ENCODE measurements at places on chromosomes 2 and 18.

- DNase-seq, result peak; percentile 93
Observed at GRCh38 chr2:138827426-138828054, 47.4 kb upstream of the NXPH2 start.

- no peak for DNase-seq
Observed at GRCh38 chr2:52895726-52896340, 871.8 kb upstream of the CHAC2 start.

DNA sequence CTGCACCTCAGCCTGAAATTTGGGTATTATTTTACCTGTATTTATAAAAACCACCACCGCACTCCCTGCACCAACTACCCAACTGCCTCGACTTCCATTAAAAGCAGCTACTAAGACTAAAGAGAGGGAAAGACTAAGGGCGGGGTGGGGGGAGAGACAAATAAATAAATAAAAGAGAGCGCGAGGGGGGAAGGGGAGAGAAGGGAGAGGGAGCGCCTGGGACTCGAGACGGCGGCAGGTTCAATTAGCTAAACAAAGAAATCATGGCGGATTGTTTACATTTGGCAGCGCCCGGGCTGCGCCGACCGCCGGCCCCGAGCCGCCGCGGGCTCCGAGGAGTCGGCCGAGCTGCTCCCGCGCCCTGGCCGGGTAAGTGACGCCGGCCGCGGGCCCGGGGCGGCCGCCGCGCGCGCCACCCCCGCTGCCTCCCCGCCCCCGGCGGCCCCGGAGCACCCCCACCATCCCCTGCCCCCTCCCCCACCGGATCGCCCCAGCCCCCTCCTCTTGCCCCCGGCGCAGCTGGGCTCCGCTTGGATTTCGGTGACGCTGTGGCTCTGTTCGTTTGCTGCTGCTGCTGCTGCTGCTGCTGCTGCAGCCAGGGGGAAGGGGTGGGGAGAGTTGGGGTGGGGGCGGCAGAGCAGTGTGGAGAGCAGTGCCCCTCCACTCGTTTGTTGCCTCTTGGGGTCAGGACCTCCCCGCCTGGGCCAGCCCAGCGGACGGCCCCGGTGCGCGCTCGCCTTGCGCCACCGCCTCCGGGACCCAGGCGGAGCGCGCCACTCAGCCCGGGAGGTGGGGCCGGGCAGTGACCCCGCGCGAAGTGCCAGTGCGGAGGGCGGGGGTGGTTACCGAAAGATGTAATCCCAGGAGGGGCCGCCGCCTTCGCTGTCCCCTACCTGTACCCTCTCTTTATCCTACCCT lies 187.2 kb upstream of the FANCL start:
- no peak for DNase-seq

GRCh38 chr18:36374262-36374661 lies 76.7 kb downstream of the FHOD3 start:
- no peak for DNase-seq

DNA sequence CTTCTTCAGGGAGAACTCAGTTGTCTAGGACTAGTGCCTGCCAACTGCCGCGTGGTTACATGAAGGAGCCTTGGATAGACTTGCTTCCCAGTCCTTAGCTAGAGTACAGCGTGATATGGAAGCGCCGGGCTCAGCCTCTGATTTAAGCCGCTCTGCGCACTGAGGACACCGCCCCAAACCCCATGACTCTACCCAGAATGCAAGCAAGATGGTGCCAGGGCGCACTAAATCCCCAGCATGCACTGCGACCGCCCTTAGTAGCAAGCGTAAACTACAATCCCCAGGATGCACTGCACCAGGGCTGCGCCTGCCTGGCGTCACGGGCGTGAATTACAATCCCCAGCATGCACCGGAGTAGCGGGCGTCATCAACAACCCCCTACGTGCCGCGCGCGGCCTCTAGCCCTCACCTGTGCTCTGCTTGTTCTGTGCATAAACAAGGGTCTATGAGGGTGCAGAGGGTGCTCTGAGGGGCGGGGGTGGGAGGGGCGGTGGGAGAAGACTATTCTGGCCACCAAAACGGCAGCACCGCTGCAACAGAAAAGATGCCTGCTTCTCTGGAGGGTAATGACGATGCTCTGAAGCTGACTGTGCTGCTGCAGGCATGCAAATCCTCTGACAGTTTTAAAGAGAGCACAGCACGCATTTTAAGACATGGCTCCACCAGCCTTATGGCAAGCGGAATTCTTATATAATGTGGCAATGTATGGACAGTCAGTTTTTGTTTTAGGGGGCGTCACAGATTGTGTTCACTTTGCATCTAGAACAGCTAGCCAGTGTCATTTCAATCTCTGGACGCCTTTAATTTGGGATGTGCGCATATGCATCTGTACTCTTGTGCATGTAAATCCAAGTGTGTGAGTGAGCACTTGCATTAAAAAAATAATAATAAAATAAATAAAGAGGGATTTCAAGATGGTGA lies 282.5 kb upstream of the MYT1L start:
- DNase-seq, result peak; percentile 99

DNA sequence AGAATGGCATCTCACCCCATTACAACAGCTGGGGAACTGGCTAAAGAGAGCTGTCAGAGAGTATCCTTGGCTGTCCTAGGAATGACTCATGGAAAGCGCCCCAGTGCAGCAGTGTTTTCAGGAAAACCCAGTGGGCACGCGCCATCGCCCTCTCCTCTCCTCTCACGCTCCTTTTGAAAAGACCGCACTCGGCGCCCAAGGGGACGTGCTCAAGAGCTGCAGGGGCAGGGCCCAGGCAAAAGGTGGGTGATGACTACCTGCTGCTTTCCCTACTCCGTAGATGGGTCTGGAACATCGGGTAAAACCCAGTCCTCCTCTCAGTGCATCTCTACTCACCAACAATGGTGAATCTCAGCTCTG lies 68.1 kb downstream of the EMILIN2 start:
- no peak for DNase-seq

GRCh38 chr2:59068255-59068654 lies 827.1 kb upstream of the FANCL start:
- DNase-seq, result no peak

GRCh38 chr2:132424526-132425121 lies 8.0 kb downstream of the GPR39 start:
- DNase-seq, result no peak

DNA sequence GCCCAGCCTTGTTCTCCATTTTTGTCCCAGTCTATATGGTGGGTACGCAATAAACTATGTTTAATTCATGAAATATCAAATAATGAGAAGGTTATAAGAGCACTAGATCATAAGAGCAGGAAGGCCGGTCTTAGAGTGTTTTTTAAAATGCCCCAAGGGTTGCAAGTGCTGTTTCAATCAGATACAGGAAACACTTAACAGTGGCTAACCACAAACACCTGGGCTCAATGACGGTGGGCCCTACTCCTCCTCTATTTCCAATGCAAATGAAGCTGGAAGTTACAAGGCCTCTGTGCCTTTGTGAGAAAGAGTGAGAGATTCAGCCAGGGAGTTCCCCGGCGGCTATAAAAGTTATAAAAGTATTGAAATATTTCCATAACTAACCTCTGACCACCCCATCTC lies 18.9 kb upstream of the WDR33 start:
- no peak for DNase-seq

DNA sequence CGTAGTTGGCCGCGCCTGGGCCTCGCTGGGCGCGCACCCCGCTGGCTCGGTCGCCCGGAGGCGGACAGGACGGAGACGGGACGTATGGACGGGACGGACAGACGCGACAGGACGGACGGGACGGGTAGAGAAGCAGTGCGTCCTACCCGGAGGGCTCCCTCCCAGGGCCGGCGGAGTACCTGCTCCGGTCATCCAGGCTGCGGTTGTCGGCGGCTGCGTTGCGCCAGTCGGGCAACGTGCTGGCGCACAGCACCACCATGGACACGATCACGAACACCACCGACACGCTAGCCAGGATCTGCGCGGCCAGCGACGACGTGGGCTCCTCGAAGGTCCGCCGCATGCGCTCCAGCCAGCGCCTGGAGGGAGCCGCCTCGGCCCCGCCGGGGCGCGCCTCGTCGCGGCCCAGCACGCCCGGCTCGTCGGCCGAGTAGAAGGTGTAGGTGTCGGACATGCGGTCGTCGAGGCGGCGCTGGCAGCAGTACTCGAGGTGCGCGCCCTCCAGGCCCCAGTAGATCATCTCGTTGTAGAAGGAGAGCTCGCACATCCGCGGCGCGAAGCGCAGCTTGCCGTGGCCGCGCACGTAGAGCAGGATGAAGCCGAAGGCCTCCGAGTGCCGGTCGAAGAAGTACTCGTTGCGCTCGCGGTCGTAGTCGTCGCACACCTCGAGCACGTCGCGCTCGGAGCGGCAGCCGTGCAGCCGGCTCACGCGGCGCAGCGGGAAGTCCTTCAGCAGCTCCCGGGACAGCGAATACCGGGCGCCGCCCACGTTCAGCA lies 903 bp downstream of the KCNG3 start:
- no peak for DNase-seq

GRCh38 chr2:94984964-94985575 lies 40.4 kb upstream of the MAL start:
- DNase-seq, result no peak

GRCh38 chr2:166775176-166775575 lies 113.1 kb upstream of the XIRP2 start:
- DNase-seq, result no peak

GRCh38 chr2:68911709-68912108 lies 40.5 kb upstream of the BMP10 start:
- no peak for DNase-seq

- DNase-seq, result no peak
Observed at GRCh38 chr2:140597205-140597604, 1533.6 kb downstream of the LRP1B start.

DNA sequence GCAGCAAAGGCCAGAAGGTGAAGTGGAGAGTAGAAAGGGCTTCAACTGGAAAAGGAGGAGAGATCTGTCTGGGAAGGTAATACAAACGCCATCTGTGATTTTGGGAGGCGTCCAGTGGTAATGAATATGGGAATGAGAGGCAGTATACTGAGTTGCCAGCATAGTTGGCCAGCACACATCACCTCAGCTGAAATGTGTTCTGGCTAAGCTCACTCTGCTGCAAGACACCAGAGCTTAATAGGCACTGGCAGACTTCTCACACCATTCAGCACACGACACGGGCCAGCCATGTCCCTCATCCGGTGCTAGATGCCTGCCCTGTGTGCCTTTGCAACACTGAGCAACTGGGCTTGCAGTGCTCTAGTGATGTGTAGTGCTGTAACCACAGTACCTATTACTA lies 277.1 kb downstream of the PIEZO2 start:
- peak; percentile 92 for DNase-seq

DNA sequence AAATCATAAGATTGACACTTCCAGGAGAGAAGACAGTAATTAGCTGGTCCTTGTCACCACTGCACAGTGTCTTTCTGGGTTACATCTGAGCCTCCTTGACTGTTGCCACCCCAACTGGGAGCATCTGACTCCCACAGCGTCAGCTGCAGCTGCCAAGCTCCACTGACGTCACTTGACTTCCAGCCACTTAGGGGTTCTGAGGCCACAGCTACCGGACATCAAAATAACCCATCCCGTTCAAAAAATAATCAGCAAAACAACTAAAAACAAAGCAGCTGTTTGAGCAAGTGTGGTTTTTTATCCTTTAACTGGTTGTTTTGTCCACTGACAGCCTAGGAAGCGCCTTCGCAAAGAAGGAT lies 206.5 kb upstream of the AGAP1 start:
- no peak for DNase-seq

- DNase-seq, result no peak
Observed at GRCh38 chr2:69152847-69153583, 140.0 kb downstream of the ANTXR1 start.

DNA sequence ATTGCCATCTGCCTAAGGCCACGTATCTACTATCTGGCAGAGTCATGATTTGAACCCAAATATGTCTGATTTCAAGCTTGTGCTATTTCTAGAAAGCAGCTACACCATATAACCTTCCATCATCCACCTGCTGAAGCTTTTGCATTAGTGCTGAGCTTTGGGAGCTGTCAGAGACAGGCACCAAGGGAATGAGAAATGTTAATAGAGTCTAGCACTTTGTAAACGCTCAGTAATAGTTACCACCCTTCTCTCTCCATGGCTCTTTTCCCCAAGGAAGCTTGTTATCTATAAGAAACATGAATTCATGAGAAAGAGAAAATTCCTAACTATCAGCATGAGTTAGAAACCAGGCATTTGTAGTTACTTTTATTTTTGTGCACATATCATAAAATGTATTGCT lies 151.5 kb downstream of the CPS1 start:
- DNase-seq, result no peak

GRCh38 chr2:235043762-235044500 lies 92.1 kb downstream of the SH3BP4 start:
- DNase-seq, result no peak

GRCh38 chr18:21682371-21683051 lies 22.1 kb downstream of the ABHD3 start:
- DNase-seq, result no peak

- DNase-seq, result no peak
Observed at GRCh38 chr2:73156539-73157124, 43.9 kb upstream of the RAB11FIP5 start.

GRCh38 chr2:27427863-27428212 lies 593 bp upstream of the NRBP1 start:
- DNase-seq, result no peak

DNA sequence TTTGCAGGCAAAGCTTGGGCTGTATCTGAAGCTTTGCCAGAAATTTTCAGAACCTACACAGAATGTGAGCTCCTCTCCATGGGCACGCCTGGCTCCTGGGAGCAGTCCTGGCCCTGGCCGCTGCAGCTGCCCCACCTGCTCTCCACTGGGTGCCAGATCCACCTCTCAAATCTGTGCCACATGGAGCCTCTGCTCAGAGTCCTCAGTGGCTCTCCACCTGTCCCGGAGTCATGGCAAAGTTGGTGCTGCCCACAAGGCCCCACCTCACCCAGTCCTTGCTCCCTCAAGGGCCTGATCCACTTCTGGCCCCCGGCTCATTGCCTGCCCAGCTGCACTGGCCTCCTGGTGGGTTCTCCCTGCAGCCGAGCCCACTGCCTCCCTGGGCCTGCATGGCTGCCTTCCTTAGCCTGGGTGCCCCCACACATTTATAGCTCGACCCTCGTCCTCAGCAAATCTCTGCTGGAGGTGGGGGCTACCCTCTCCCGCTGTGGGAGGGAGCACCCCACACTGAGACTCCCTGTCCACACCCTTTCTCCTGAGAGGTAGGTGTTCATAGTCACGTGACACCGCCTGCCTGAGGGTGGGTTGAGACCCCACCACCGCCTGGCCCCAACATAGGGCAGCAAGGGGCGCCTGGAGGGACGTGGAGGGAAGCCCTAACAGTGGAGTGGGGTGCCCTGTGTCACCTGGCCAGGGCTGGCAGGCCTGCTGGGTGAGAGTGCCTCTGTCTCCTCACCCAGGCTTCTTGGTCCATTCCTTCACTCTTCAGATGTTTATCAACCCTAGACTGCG lies 224.1 kb downstream of the SH3RF3 start:
- DNase-seq, result no peak

DNA sequence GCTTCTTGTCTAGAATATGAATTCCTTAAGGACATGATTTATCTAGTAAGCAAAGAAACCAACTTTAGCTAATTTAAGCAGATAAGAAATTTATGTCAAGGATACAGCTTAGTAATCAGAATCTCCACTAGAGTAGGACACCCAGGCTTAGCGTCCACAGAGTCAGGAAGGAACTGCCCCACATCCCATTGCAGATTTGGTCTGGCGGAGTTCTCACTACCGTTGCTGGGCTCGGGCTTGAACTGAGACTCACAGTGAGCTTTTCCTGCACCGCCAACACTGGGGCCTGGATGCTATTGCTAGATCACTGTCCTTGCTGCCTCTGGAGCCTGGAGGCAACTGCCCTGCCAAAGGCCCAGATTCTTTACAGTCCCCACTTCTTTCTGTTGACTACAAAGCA lies 68.1 kb downstream of the SMAD4 start:
- no peak for DNase-seq

GRCh38 chr2:112035786-112036185 lies 19.3 kb upstream of the TMEM87B start:
- DNase-seq, result no peak

Data from spinal cord (tissue), 10 donors.